Activated CD4-positive, alpha-beta memory T cell treated with anti-CD3 and anti-CD28 coated beads for 36 hours (primary cell): ENCODE measurements at places on chromosomes 6 and 20.
A peak's percentile ranks its signal among the peaks of the same experiment; 100 is the strongest.

DNA sequence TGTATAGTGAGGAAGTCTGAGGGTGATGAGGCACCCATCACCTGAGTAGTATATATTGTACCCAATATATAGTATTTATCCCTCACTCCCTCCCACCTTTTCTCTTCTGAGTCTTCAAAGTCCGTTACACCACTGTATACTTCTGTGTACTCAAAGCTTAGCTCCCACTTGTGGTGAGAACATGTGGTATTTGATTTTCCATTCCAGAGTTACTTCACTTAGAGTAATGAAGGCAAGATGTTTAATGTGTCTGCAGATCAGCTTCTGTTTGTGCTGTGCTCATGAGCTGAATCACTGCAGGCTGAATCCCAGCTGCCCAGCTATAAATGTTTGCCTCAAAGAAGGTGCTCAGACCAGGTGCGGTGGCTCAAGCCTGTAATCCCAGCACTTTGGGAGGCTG, 139.3 kb upstream of the FOXA2 start:
- no peak for DNase-seq

- DNase-seq, result no peak
These were observed 40.9 kb downstream of the GHRH start for GRCh38 chr20:37220731-37221130.

DNA sequence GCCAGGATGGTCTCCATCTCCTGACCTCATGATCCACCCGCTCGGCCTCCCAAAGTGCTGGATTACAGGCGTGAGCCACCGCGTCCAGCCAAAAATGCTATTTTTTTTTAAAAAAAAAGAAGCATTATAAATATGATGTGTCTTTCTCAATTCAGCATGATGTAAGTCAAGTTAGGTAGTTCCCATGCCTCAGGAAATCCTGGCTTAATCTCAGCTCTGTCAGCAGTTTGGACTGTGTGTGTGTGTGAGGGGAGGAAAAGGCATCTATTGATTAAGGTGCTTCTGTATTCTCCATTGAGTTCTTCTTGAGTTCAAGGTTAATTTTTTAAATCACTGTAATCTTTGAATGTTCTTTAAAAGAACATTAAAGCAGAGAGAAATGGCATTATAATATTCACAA, 51.5 kb downstream of the GMDS start:
- DNase-seq, result no peak

GRCh38 chr6:113377362-113377942, 479.7 kb upstream of the MARCKS start:
- no peak for DNase-seq

DNA sequence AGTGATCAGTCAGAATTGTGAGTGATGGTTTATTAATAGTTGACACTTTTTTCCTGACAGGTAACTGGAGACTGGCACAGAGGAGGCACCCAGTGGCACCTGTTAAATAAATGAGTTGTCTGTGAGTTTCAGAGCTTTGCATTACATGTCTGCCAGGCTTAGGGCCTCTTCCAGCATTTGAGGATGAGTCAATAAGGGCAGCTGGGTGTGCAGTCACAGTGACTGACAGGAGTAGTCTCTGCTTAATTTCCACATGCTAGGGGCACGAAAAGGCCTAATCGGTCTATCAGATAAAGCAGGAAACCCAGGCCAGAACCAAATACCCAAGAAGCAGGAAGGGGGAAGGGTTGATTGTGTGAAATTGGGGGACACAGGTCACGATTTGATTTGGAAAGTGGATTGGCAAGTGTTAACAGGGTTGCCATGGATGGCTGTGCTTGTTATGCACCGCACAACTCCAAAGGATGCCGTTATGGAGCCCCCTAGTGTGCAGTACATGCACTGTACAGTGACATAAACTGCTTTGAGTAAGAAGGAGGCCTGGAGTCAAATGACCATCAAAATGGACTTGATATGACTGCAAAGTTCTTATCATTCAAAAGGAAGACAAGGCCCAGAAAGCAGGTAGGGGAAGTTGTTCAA, 111.9 kb upstream of the GGTLC1 start:
- DNase-seq, result peak; percentile 69

DNA sequence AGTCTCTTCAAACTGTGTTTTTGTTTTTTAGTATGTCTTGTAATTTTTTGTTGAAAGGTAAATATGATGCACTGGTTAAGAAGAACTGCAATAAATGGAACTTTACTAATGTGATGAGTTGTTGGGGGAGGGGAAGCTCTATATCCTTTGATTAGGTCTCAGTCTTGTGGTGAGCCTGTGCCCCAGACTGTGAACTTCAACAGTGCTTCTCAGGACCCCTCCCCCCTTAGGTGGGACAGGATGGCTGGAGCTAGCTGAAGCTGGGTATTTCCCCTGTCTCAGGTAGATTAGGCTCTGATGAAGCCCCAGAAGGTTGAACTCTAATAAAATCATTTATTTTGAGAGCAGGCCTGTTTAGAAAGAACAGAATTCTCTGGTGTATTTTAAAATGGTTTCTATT, 31.4 kb upstream of the TASP1 start:
- no peak for DNase-seq

GRCh38 chr20:19017104-19017690, 195.2 kb upstream of the SLC24A3 start:
- no peak for DNase-seq

DNA sequence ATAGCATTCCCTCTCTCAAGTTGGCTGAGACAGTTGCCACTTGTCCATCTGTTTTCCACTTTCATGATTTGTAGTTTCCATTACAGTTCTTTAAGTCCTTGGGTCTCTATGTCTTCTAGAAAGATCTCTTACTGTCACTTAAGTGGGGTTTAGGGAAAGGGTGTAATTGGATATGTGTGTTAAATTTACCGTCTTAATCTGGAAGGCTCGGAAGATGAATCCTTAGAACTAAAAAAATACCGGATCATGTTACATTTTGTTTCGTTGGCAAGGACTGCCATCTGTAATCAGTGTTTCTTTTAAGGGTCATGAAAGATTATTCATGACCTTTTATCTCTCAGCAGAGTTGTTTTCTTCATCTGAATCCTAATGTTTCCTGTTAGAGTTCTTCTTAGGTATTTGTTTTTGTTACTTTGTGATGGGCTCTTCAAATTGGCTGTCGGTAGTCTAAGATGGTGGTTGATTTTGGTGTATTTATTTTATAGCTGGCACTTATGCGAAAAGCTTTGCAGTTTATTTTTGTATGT, 21.8 kb upstream of the BTBD3 start:
- no peak for DNase-seq

DNA sequence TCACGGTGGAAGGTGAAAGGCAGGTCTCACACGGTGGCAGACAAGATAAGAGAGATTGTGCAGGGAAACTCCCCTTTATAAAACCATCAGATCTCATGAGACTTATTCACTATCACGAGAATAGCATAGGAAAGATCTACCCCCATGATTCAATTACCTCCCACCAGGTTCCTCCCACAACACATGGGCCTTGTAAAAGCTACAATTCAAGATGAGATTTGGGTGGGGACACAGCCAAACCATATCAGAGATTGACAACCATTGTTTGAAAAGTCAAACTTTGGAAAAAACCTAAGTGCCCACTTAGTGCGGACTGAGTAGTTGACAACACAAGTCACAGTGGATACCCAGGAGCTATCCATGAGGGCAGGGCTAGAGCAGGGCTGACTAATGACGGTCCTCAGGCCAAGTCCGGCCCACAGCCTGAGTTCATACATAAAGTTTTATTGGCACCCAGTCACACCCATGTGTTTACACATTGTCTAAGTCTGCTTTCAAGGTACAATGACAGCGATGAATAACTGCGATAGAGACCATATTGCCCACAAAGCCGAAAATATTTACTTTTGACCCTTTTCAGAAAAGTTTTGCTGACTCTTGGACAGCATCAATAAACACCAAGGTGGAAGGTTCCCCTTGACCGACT, 33.8 kb upstream of the PMEPA1 start:
- no peak for DNase-seq

DNA sequence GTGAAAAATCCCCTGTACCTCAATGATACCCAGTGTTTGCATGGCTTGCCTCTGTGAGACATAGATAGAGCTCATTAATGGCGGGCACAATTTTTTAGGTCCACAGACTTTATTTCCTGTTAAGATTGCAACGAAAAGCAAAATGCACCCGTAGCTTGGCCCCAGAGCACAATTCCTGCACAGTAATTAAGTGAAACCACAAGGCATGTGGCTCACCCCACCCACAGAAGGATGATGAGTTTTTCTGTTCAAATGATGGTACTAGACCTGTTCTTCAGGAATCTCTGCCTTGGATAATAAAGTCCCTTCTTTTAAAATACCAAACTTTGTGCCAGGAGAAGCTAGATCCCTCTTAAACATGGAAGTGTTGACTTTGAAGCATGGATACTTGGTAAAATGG, 738.1 kb downstream of the QKI start:
- DNase-seq, result no peak
